ENCODE measurements at places on chromosomes 2 and 18.

- DNase-seq: no peak
These were observed 53.6 kb upstream of the GYPC start for GRCh38 chr2:126602334-126602733.

GRCh38 chr2:143717536-143718168, 588.4 kb downstream of the ARHGAP15 start:
- no peak for DNase-seq

- no peak for DNase-seq
These were observed 141.1 kb downstream of the ANTXR1 start for GRCh38 chr2:69154106-69154505.

DNA sequence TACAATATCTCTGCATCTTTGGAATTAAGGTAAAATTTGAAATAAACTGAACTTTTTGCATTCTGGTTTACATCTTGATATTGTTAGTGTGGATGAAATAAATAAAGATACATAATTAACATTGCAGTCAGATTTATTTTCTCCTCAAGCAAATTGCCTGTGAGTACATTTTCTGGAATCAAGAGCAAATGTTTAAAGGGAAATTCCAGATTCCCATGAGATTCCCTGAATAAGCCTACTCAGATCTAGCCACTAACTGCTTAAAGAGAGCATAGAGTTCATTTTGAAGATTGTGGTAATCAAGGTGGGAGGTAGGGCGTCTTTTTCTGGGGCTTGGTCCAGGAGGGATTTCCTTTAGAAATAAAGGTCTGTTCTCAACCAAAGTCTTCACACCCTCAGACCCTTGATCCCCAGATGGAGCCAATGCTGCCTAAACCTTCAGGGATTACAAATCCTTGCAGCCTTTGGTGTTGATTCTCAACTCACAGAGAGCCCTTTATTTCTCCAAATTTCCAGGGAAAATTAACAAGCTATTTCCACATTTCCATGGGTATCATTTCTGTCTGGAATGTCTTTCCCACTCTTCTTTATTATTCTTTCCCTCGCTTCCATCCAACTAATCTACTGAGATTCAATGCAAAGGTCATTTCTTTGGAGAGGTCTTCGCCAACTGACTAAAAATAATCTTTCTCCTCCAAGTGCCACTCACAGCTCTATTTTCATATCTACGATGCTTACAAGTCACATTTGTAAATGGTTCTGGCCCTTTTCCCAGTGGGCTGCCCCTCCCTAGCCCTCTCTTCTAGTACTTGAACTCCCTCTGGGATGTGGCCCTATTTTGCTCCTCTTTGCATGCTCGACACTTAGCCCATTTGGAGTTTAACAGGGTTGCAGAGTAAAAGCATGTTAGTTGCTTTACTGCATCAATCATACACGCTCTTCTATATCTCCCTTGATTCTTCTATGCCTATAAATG, 79.8 kb upstream of the SPATS2L start:
- DNase-seq: no peak

- no peak for DNase-seq
These were observed 120.4 kb upstream of the NEDD4L start for GRCh38 chr18:57923611-57924010.

- no peak for DNase-seq
These were observed 51.1 kb downstream of the LONRF2 start for GRCh38 chr2:100271210-100271609.

DNA sequence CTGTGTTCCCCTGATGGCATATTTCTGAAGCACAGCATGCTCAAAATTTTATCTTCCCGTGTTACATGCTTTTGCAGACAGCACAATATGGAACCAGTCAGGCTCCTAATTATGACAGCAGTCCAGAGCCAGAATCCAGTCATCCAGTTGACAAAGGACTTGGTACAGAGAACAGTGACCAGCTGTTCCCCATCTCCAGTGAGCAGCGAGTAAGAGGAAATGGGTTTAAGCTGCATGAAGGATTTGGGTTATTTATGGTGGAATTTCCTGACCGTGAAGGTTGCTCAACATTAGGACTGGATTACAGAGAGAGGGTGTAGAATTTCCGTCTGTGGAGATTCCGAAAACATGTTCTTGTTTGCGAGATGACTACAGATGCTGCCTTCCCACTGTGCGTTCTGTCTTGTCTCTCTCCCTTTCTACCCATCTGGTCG, 24.4 kb downstream of the SGPP2 start:
- DNase-seq: no peak

All from ELF-1 (cell line).